ENCODE measurements at places on chromosomes 2 and 18.

DNA sequence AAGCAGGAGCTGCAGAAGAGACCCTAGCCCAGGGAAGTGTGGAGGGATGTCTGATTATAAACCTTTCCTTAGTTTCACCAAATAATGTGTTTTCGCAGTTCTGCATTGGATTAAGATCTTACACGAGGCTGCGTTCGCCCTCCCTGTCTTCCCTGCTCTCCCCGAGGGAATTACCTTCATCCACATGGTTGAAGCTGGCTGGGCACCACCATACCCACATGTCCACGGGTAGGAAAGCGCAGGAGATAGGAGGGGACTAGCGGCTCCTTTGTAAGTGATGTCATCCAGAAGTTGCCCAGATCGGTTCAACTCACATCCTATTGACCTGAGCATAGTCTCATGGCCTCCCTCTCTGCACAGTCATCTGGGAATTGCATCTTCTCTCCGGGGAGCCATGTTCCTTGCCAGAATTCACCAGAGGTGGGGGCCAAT lies 1.1 kb downstream of the TTL start:
- DNase-seq = no peak

DNA sequence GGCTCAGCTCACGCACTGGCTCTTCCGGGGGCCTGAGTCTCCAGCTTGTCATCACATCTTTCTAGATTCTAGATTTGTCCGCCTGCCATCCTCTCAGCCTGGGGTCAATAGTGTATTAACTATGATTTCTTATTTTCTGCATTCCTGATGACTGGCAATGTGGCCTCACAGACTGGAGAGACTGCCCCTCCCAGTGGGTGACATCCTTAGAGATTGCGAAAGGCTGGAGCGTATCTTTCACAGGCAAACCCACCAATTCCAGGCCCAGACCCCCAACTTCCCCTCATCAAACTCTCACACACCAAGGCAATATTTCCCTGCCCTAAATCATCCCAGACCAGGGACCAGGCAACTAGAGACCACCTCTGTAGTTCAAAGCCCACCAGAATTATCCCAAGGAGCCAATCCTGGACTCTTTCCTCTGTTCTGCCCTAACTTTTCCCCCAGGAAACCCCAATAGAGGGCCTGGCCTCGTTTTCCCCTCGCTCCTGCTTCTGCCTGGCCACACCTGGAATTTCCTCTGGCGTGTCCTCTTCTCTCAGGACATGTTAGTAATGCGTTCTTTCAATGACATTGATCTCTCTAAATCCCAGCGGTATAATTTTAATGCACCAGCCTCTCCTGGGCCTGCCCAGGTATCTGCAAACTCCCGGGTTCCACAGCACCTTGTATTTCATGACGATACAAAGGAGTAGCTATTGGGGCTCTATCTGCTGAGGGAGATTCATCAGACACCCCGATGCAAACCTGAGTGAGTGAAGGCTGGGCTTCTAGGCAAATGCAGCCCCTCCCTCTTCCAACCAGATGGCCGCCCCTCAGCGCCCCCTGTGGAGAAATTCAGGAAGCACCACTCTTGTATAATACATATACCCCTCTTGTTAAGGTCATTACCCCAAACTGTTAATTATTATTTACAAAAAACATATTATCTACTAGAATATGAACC lies 2.4 kb upstream of the KCNF1 start:
- DNase-seq = no peak

DNA sequence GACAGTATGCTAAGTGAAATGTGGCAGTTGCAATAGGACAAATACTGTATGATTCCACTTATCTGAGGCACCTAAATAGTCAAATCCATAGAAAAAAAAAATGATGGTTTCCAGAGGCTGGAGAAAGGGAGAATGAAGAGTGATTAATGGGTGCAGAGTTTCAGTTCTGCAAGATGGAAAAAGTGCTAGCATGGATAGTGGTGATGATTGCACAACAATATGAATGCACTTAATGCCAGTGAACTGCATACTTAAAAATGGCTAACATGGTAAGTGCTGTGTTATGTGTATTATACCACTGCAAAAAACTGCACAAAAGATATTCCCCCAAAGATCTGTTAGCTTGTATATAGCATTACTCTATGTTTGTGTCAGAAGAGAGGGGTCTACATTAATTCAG lies 185.4 kb downstream of the INHBB start:
- no peak for DNase-seq

GRCh38 chr2:168490946-168491605 lies 35.0 kb downstream of the CERS6 start:
- DNase-seq = no peak

DNA sequence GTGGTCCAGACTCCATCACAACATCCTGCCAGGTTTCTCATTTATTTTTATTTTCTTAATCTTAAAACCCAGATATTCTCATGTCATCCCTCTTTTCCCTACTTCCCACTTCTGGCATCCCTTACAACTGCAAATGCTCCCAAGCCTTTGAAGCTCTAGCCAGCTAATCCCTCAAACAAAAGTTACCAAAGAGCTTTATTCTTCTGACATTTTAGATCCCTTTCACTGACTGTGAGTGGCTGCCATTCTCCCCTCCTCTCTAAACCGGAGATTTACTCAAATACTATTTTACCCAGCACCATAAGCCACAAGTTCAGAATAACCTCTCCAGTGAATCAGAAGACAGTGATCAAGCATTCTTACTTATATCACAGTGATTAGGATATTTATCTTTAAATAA lies 569.0 kb upstream of the SYT4 start:
- no peak for DNase-seq

DNA sequence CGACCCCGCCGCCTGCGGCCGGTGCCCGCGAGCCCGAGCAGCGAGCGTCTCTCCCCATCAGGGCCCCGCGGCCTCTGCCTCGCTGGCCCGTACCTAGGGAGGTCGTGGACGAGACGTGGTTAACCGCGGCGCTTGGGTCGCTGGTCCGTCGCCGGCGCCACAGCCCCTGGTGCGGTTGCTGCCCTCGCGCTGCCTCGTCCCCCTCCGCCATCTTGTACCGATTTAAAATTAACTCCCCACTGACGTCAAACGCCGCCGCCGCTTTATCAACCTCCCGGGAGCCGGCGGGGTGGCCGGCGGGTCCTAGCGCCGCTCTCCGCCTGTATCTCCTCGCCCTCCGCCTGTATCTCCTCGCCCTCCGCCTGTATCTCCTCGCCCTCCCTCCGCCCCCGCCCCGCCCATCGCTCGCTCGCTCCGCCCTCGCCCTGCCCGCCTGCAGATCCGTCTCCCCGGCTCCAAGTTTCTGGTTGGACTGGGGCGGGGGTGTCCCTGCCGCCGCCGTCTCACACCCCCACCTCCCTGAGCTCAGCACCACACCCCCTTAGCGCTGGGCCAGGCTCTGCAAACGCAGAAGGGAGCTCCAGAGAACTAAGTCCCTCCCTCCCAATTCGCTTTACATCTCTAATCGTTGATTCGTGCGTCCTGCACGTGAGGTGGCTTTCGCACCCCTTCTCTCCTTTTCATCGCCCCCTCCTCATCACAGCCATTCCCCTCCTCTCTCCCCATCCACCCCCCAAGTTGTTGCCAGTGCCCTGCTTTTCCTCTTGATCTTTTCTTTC lies at the start of gene ATL2:
TSS of gene ATL2 (minus strand) at position 224 of the 779 bp plus-strand sequence. CDS start at position 211, 13 bp downstream.
- DNase-seq = peak; percentile 92

DNA sequence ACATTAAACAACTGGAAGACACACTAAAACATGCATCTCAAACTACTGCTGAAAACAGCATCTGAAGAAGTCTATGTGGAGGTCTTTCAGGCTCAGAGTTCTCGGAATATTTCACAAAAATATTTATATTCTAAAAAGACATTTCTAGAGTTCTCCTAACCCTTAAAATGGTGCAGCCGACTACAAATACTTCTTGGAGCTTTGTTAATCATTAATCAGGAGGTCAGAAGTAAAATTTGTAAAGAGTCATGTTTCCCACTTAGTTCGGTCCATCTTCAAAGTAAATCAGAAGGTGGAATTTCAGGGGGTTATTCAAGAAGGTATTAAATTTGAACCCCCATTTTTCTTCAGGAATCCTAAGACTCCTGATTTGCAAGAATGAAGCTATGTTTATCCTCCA lies 72.7 kb downstream of the FAM228A start:
- no peak for DNase-seq

- DNase-seq = no peak
Observed at GRCh38 chr2:208451061-208451460, 44.5 kb downstream of the PTH2R start.

GRCh38 chr2:33023728-33024500 lies 77.2 kb downstream of the LTBP1 start:
- no peak for DNase-seq

DNA sequence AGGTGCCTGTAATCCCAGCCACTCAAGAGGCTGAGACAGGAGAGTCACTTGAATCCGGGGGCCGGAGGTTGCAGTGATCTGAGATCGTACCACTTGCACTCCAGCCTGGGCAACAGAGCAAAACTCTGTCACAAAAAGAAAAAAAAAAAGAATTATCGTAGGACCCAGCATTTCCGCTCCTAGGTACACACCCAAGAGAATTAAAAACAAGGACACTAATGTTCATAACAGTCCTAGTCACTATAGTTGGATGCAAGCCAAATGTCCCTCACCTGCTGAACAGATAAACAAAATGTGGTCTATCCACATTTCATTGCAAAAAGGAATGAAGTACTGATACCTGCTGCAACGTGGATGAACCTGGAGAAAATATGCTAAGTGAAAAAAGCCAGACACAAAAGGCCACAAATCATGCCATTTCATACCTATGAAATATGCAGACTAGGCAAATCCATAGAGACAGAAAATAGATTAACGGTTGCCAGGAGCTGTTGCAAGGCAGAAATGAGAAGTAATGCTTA lies 21.2 kb downstream of the ADRA2B start:
- no peak for DNase-seq

DNA sequence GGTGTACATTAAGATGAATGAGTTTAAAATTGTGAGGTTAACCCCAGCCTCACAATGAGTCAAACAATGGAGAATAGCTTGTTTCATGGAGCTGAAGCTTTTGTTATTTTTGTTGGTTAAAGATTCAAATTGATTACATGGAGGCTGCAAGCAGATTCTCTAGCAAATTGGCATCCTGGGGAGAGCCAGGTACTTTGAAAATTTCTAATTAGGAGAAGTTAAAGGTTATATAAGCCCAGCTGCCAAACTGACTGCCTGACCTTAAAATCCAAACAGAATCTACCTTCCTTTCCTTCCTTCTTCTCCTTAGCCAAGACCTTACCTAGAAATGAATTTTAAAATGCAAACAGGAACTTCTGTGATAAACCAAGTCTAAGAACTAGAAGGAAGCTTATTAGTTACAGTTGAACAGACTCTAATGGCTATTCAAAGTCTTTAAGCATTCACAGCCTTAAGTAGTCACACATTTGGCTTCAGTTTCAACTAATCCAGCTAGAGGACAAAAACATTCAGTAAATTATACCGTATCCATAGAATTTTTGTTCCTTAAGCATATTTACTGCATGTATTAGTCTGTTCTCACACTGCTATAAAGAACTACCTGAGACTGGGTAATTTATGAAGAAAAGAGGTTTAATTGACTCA lies 31.5 kb upstream of the PGAP1 start:
- no peak for DNase-seq

DNA sequence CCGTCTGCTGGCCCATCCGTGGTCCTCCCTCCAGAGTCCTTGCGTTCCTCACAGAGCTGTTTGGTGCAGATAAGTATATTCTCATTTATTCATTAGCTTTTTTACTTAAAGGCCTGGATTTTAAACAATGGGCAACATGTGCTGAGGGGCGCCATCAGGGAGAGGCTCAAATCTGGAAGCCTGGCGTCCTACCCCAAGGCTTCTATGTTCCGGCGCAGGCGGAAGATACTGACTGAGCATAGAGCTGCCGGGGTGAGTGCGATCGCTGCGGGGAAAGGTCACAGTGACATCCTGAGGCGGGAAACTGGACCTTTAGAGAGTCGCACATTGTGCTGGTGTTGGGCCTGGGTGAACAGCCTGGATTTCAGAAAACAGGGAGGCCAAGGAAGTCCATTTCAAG lies 130.6 kb upstream of the PXDN start:
- DNase-seq = no peak

DNA sequence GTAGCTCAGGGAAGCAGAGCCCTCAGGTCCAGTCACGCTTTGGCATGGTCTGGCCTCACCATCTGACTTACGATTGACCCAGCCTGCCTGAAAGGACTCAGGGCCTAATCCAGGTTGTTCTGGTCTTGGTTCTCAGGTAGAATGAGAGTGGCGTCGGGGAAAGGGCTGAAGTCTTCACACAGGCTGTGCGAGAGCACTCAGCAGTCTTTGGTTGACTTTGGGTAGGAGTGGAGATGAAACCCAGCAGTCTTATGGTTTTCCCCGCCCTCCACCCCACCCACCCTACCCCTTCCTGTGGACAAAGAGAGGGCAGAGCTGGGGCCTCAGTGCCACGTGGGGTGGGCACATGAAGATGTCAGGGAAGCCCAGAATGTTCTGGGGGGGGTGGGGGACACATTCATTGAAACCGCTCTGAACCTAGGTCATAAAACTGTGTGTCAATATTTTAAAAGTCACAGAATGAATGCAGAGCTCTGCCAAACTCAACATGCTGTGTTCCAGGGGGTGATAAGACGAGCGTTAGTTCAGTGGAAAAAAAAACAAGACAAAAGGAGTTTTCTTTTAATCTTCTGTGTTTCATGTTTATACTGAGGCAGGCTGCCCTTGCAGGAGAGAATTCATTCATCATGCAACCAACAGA lies 58.6 kb upstream of the ALPP start:
- DNase-seq = no peak

- DNase-seq = no peak
Observed at GRCh38 chr2:133847591-133847990, 279.3 kb upstream of the NCKAP5 start.

DNA sequence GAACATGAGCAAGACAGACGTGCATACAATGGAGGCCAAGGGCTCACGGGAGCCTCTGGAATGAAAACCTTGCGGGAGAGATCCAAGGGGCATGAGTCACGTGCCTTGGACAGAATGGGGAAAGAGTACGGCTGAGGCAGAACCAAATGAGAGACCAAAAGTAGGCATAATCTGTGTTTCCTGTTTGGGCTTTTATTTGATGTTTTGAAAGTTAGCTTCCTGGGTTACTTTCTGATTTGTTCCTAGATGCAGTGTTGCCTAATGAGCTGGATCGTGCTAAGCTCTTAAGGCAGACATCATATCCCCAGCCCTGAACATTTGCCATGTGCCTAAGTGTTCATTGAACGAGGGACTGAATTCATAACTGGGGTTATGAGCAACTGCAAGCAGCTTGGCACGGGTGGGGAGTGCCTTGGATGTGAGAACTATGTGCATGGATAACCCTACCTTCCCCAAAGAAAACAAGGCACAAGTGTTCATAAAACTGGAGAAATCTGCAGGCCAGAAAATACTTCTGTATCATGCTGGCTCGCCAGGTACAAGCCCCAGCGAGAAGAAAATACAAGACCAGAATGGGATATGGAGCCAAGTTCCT lies 60.3 kb upstream of the RPL31 start:
- no peak for DNase-seq

DNA sequence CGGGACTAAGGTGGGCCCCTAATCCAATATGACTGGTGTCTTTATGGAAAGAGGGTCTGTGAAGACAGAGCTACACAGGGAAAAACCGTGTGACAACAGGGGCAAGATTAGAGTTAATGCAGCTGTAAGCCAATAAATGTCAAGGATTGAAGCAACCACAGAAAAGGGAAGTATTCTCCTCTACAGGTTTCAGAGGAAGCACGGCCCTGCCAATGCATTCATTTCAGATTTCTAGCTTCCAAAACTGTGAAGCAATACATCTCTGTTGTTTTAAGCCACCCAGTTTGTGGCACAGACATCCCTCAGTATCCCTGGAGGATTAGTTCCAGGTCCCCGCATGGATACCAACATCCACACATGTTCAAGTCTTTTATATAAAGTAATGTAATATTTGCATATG lies 48.8 kb downstream of the SPP2 start:
- no peak for DNase-seq
